Testis (tissue), 5 donors: ENCODE measurements at places on chromosomes 1 and 21. TPM values are rescaled to one million over a fixed set of nuclear protein-coding genes. Genes with fewer than 3 reads are reported as not detected.

DNA sequence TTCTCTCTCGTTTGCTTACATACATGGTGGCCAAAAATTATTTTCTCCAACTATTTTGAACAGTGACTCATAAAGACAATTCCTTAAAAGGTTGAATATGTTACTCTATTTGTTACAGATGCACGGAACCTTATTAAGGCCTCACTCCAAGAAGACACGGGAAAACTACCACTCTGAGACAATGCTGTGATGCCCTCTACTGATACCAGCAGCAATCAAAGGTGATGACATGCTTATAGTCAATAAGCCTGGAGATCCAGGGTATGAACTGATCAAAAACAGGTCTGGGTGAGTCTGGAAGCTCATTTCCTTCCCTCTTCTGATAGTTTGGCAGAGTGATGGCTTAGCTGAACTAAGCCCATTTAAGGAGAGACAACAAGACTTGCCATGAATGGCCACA lies 563.0 kb downstream of the LRRIQ3 start:
- H3K27me3 ChIP-seq: no peaks in the 10 kb centered on the region
- no peaks in the 10 kb centered on the region for H3K4me1 ChIP-seq
- H3K4me3 ChIP-seq: no peak overlapping the region
- H3K36me3 ChIP-seq: no peaks in the 10 kb centered on the region

DENND2D gene
- total RNA-seq: 21.2 TPM

FAM131C gene
- 1.2 TPM for total RNA-seq

DNA sequence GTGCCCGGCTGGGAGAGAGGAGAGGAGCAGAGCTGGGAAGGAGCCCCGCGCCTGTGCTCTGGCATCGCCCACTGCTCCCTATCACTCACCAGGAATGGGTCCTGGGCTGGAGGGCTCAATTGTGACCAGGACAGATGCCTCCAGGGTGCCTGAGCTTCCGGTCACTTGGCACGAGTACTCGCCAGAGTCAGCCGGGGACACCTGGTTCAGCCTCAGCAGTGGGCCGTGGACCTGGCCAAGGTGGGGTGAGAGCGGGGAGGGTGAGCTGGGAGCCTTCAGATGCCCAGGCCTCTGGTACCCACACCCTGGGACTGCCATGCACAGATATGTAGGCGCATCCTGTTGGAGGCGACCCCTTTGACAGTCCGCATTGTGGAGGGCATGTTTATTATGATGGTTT lies 31.1 kb downstream of the LDLRAD2 start:
- H3K27me3 ChIP-seq: no peaks in the 10 kb centered on the region
- H3K4me1 ChIP-seq: no peaks in the 10 kb centered on the region
- H3K4me3 ChIP-seq: no peak overlapping the region
- no peak overlapping the region for H3K27ac ChIP-seq
- no peaks in the 10 kb centered on the region for H3K36me3 ChIP-seq
- DNase-seq: no peak

DNA sequence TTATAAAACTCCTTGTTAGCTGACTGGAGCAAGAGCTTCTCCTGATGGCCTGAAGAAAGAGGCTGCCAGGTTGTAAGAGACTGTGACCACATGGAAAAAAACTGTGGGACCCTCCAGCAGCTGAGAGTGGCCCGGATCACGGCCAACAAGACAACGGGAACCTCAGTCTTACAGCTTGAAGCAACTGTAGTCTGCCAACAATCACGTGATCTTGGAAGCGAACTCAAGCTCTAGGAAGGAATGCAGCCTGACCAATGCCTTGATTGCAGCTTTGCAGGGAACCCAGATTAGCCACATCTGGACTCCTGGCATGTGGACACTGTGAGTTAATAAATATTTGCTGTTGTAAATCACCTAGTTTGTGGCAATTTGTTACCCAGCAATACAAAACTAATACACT lies 442.6 kb upstream of the PRMT6 start:
- DNase-seq: no peak
- H3K27me3 ChIP-seq: no peaks in the 10 kb centered on the region
- H3K36me3 ChIP-seq: no peaks in the 10 kb centered on the region
- no peak overlapping the region for H3K4me3 ChIP-seq
- H3K4me1 ChIP-seq: no peaks in the 10 kb centered on the region

DNA sequence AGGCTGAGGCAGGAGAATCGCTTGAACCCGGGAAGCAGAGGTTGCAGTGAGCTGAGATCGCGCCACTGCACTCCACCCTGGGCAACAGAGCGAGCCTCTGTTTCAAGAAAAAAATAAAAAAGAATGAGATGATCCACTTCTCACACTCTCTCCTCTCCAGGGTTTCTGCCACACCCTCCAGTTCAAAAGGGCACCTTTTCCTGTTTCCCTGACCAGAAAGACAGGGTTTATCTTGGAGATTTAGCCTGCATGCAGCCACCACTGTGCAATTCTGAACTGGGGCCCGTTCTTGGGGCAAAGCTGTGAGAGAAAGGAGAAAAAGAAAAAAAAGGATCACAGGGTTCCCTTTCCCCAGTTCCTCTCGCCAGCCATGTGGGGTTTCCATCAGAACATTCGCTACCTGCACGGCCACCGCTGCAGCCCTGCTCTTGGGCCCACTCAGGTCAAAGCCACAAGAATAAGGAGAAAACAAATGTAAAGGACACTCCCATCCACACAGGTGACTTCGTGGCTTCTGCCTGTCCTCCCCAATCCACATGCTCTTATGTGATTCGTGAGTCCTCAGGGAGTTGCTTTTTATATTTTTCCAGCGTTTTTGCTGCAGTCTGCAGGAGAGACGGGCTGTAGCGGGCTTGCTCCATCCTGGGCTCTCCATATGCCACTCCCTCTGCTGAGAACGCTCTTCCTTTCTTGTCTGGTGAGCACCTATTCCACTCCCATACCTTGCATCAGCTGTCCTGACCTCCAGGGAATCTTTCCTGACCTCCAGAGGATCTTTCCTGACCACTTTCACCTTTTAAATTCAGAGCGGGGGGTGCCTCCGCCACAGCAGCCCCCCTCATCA lies 26.4 kb downstream of the GNG4 start:
- H3K27ac ChIP-seq: no peak overlapping the region
- H3K4me3 ChIP-seq: no peak overlapping the region
- H3K4me1 ChIP-seq: peaks cover 21% of the 10 kb centered on the region
